Stimulated activated CD4-positive, alpha-beta T cell treated with anti-CD3 and anti-CD28 coated beads, TNF-alpha, amount 100 ng/mL, for 48 hours (primary cell): ENCODE measurements at places on chromosomes 2 and 18.
A peak's percentile ranks its signal among the peaks of the same experiment; 100 is the strongest.

- no peak for DNase-seq
Measured at GRCh38 chr2:101847661-101848339, 144.0 kb upstream of the IL1R2 start.

GRCh38 chr2:20227894-20228505 is 3.1 kb upstream of the SDC1 start:
- no peak for DNase-seq

GRCh38 chr2:126344493-126344892 is 311.5 kb upstream of the GYPC start:
- no peak for DNase-seq

DNA sequence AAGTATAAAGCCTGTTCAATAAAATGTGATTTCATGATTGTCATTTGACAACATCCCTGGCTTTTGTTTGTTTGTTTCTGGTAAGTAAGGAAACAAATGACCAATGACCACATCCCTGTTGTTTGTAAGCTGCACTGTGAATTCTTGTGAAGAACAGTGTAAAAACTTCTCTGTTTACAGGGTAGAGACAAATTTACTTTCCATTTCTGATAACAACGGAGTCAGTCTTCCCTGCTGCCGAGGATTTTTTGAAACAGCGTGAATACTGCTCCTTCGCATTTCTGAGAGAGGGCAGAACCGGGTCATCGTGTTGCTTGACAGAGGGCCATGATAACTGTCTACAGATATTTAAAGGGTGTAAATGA is 38.4 kb upstream of the CTAGE1 start:
- DNase-seq: no peak

- DNase-seq: no peak
Measured at GRCh38 chr18:2515908-2516625, 55.2 kb downstream of the METTL4 start.

DNA sequence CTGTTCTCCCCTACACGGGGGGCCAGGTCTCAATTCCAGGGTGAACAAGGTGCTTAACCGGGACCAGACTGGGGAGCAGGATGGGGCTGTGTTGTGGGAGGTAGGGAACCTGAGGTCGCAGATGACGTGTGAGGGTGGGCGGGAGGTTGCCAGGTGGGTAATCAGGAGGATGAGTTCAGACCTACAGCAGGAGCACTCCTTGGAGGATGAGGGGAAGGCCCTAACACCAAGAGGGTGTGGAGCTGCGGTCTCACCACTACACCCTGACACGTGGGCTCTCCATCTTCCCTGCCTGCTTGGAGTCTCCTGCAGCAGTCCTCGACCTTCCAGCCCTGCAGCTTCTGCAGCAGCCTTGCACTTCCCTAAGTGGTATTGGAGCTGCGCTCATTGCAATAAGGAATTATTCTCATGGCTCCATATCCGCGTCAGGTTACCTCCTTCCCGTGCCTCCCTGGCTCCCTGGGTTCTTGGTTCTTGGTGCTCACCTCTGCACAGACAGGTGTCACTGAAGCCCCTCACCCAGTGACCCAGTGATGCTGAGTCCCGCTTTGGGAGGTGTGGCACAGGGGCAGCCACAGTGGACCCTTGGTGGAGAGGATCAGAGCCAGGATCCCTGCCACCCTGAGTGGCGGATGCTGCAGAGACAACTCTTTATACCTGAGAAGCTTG is 15.5 kb downstream of the SH3BP4 start:
- no peak for DNase-seq

GRCh38 chr2:236887531-236887930 is 198.2 kb upstream of the COPS8 start:
- DNase-seq: no peak

DNA sequence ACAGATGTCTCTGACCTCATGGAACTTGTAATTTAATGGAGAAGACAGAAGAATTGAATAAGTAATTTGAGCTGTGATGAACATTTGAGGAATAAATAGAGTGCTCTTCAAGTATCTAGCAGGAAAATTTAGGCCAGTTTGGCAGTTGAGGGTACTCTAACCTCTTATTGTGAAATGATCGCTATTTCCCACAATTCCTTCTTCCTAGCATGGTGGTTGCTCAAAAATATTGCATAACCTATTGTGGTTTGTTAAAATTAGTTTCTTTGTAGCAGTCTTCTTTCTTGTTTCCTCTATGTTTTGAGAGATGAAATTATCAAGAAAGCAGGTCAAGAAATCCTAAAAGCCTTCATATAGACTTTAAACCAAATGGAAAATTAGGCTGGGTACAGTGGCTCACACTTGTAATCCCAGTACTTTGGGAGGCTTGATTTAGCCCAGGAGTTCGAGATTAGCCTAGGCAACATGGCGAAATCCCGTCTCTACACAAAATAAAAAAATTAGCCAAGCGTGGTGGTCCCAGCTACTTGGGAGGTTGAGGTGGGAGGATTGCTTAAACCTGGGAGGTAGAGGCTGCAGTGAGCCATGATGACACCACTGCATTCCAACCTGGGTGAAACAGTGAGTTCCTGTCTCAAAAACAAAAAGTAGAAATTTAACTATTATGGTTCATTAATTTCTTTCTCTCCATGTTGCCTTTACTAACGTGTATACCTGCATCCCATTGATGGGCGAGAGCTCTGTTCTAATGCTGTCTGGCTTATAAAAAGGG is 58.7 kb downstream of the RBKS start:
- no peak for DNase-seq

DNA sequence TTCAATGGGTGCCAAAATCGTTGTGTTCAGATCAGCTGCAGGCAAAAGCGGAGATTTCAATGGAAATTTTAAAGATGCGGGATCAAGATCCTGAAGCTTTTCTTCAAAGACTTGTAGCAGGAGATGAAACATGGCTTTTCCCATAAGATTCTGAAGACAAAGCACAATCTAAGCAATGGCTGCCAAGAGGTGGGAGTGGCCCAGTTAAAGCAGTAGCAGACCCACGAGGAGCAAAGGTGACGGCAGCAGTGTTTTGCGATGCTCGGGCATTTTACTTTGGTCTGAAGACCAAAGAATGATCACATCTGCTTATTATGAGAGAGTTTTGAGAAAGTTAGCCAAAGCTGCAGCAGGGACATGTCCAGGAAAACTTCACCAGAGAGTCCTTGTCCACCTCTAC is 222.9 kb downstream of the DSC3 start:
- DNase-seq: no peak

DNA sequence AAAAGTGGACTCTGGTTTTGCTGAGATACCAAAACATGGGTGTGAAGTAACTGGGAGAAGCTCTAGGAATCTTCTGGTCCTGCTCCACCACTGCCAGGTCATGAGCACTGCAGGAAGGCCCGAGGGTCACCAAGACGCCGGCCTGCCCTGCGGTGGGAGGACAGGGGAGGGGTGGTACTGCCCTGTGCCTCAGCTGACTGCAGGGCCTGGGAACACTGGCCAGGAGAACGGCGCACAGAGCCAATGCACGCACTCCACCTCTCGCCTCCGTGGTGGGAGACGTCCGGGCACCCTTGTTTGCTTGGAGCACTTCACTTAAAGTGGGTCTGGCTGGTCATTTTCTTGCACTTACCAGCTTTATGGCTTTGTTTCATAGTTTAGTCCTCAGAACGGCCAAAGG is 153.4 kb downstream of the SH3RF3 start:
- DNase-seq: no peak

GRCh38 chr2:216426166-216426777 is 14.0 kb downstream of the SMARCAL1 start:
- DNase-seq: no peak

GRCh38 chr2:225494100-225494459 is 94.6 kb downstream of the NYAP2 start:
- DNase-seq: no peak

DNA sequence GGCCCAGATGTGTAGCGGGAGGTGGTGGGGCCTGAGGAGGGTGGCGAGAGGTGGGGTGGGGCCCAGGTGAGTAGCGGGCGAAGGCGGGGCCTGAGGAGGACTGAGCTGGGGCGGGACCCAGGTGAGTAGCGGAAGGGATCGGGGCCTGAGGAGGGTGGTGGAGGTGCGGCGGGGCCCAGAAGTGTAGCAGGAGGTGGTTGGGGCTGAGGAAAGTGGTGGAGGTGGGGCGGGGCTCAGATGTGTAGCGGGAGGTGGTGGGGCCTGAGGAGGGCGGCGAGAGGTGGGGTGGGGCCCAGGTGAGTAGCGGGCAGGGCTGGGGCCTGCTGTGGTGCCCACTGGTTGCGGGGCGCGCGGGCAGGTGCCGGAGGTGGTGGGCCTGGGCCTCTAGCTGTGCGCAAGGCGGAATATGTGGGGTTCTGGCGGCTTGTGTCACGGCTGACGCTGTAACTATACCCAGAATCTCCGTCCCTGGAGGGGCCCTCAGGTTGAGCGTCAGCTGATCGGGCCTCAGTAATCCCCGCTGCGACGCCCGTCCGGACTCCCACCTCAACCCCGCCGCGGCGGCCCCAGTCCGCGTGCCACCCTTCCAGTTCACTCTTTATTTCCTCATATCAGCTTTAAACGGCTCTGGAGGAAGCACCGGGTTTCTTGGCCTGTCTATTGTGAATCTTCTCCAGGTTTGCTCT is 866 bp upstream of the SF3B6 start:
- peak; percentile 51 for DNase-seq

- no peak for DNase-seq
Measured at GRCh38 chr2:147824620-147825019, 20.2 kb upstream of the ACVR2A start.

DNA sequence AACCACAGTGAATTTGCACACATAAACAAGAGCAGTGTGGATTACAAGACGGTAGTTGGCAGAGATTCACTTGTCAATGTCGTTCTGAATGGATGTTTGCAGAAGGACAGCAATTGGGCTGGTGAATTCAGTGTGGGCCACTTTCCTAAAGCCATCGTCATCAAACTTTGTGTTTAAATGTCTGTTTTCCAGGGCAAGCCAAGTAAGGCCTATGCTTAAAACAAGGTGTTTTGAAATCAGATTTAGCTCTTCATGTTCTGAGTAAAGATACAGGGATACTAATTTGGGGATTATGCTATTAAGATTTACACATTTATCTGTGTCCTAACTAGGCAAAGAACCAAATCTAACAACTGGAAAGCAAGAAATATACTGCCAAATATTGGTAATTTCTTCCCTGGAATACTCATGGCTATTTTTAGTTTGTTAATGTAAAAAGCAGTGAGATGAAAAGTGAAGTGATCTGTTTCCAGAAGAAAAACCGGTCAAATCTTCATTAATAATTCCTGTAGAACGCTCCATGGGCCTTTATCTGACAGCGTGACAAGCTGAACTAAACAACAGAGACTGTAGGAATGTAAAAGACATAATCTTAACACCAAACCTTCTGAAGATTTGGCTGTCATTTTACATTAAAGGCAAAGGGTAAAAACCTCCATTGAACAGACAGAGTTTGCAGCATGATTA is 175.7 kb downstream of the ICOS start:
- no peak for DNase-seq

GRCh38 chr2:23041443-23041842 is 343.5 kb upstream of the KLHL29 start:
- DNase-seq: no peak

DNA sequence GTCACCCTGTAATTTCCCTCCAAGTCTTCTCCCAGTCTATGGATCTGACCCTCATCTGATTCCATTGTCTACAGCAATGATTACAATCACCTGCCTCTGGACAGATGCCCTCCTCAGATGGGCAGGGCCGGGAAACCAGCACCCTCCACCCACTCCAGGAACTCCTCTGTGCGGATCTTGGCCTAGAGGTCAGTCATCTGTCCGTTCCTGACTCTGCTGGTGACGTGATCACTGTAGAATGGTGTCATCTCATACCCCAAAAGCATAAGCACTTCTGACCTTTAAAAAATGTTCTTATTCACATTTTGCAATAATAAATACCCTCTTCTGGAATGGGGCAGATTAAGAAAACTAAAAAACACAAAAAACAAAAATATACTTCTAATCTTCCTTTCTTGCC is 29.5 kb upstream of the BZW1 start:
- no peak for DNase-seq

DNA sequence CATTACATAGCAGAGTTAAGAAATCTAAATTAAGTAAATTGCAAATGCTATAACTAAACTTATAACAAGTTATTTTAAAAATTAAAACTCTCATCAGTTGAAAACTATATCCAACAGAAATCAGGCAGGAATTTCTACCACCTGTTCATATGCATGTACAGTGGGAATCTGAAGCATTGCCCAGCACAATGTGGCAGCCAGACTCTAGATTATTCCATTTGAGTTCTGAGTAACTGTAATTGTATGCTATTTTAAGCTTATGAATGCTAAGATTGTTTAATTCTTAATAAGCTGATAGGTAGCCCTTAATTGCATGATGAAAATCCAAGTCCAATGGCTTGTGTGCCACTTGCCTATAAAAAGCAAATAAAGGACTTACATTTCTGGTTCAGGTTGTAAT is 834.5 kb upstream of the FSHR start:
- no peak for DNase-seq

- DNase-seq: no peak
Measured at GRCh38 chr2:237558961-237559641, 7.3 kb upstream of the PRLH start.

DNA sequence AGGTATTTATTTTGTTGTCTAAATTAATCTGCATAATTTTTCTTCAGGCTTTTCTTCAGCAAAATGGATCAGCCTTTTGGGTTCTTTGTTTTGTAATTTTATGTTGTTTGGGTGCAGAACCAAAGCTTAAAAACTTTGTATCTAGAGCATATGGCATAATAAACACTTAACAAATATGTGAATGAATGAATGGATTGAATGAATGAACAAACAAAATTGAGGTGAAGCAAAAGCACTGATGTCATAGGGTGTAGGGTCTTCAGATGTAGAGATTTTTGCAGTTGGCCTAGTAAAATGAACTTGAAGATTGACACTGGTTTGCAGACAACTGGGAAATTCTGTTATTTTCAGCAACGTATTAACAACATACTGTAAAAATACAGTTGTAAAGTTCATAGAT is 17.3 kb downstream of the VAPA start:
- DNase-seq: no peak

- no peak for DNase-seq
Measured at GRCh38 chr2:14828223-14828622, 195.7 kb downstream of the LRATD1 start.

DNA sequence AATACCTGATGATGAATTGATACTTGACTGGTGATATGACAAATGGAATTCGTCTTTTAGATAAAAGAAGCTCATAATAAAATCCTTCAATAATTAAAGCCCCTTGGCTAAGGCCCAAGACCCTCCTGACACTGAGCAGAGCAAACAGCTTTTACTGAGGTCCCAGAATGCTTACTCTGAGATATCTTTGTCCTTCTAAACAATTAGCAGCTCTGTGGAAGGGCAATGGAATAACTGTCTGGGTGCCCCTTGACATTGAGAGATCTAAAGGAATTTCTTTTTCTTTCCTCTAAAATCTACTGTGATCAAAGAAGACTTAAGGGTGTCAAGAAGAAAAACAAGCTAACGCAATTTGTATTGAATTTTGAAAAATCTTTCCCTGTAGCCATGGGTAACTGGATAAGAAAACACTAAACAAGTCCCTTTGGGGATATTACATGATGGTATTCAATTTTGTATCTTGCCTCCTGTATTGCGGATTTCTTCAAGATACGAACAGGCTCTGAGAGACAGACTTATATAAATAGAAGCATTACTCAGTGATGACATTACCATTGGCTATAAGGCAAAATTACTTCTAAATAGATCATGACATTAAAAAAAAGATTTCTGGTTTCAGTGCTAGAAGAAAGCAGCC is 128.8 kb downstream of the MREG start:
- no peak for DNase-seq
